ENCODE measurements at places on chromosomes 16 and 17. TPM values are rescaled to one million over a fixed set of nuclear protein-coding genes. Genes with fewer than 3 reads are reported as not detected.

The PRSS21 gene
- total RNA-seq = not detected

The NPW gene
- total RNA-seq = 1.0 TPM

The LAT gene
- 4.4 TPM for total RNA-seq

The AKAP10 gene
- total RNA-seq = 29.7 TPM

The KRTAP17-1 gene
- total RNA-seq = not detected

The TBC1D3I gene
- total RNA-seq = not detected

The MATCAP1 gene
- 6.9 TPM for total RNA-seq

The SPN gene
- not detected for total RNA-seq

The NME3 gene
- 32.3 TPM for total RNA-seq

The WNT9B gene
- total RNA-seq = not detected

The PITPNC1 gene
- total RNA-seq = 31.3 TPM

The SCIMP gene
- total RNA-seq = not detected

The CACNG5 gene
- total RNA-seq = not detected

The KRTAP2-2 gene
- not detected for total RNA-seq

The CDH8 gene
- 0.74 TPM for total RNA-seq

The RPS2 gene
- total RNA-seq = 3,451 TPM

The LITAF gene
- total RNA-seq = 202 TPM

The PPP1R1B gene
- 0.21 TPM for total RNA-seq

The KRTAP9-8 gene
- not detected for total RNA-seq

The BRD7 gene
- 59.1 TPM for total RNA-seq

The ABCA6 gene
- 0.02 TPM for total RNA-seq

The OTOA gene
- total RNA-seq = 0.09 TPM

The ARL4D gene
- total RNA-seq = 26.9 TPM

The NACA2 gene
- total RNA-seq = not detected

The GLP2R gene
- 8.9 TPM for total RNA-seq

The GPRC5C gene
- total RNA-seq = 48.8 TPM

The C16orf92 gene
- not detected for total RNA-seq

The GP2 gene
- not detected for total RNA-seq

The FBXO39 gene
- total RNA-seq = 0.05 TPM

The NAGLU gene
- 28.7 TPM for total RNA-seq

The HASPIN gene
- 15.6 TPM for total RNA-seq

The LASP1 gene
- total RNA-seq = 296 TPM

The OR1A1 gene
- not detected for total RNA-seq

The TXNDC17 gene
- 364 TPM for total RNA-seq

The ACSM5 gene
- not detected for total RNA-seq

The KRT33B gene
- not detected for total RNA-seq

The TEKT5 gene
- 0.17 TPM for total RNA-seq

The CLEC18B gene
- total RNA-seq = 0.46 TPM

The ALDH3A1 gene
- 1,194 TPM for total RNA-seq

The SDR42E2 gene
- total RNA-seq = not detected

The MYOCD gene
- total RNA-seq = 0.41 TPM

The CD2BP2 gene
- 68.7 TPM for total RNA-seq

The NEUROD2 gene
- total RNA-seq = not detected

The RPH3AL gene
- 35.1 TPM for total RNA-seq

The SLC5A10 gene
- 0.21 TPM for total RNA-seq

The KRTAP1-5 gene
- not detected for total RNA-seq

The CFAP20 gene
- 53.1 TPM for total RNA-seq

The ITGAL gene
- not detected for total RNA-seq

The DNAH9 gene
- total RNA-seq = 0.13 TPM

The HAS3 gene
- 32.7 TPM for total RNA-seq
